H1 (cell line): ENCODE measurements at places on chromosomes 16 and 17.

- DNase-seq, result no peak
Measured at GRCh38 chr16:30494709-30495108, 22.2 kb downstream of the ITGAL start.

DNA sequence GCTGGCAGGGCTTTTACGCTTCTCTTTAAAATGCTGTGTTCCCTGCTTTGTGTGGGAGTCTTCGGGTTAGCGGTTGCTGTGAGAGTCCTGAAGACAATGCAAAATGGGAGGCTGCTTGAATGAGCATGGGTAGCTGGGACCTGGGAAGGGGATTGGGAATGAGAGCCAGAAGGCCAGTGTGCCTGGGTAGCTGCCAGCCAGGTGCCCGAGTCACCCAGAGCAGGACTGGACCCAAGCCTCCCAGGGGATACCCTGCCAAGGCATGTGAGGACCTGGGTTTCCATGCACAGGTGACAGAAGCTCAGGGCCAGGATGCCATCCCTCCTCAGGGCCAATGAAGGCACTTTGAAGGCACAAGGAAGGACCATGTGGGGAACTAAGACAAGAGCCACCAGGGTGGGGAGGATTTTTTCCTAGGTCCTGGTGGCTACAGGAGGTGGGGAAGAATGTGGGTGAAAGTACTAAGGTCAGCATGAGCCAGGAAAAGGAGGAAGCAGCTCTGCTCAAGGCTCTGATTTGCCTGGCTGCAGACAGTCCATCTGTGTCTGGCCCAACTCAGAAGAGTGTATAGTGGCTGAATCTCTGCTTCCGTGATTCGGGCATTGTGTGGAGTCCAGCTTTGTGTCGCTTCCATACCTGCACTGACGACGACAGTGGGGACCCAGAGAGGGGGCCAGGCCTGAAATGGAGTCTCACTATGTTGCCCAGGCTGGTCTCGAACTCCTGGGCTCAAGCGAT is 20.5 kb downstream of the TMEM94 start:
- DNase-seq, result no peak

DNA sequence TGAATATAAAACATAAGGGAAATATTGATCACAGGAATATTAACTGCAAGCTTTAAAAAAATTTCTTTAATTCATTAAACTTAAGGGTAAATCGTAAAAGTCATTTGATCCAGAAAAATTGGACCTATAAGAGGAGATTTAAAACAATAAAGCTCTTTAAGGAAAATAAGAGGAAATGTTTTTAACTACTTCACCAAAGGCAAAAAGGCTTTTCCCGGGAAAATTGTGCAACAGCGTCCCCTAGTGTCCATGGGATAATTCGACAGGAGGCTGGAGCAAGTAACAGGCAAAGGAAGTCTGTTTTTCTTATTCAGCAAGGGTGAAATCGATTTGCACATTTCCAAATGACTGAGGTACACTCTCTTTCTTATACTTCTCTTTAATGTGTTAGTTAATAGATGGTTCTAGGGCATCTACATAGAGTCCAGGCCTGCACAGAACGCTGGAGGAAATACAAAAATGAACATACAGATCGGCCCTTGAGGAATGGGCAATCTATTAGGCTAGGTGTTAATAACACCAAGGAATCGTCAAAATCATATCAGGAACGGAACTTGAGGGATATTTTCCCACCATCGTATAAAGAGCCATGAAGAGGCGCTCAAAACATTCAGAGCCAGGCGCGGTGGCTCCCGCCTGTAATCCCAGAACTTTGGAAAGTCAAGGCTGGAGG is 61.4 kb downstream of the ZNF18 start:
- DNase-seq, result peak; percentile 89

- DNase-seq, result no peak
Measured at GRCh38 chr17:30363715-30364202, 15.0 kb upstream of the CPD start.

DNA sequence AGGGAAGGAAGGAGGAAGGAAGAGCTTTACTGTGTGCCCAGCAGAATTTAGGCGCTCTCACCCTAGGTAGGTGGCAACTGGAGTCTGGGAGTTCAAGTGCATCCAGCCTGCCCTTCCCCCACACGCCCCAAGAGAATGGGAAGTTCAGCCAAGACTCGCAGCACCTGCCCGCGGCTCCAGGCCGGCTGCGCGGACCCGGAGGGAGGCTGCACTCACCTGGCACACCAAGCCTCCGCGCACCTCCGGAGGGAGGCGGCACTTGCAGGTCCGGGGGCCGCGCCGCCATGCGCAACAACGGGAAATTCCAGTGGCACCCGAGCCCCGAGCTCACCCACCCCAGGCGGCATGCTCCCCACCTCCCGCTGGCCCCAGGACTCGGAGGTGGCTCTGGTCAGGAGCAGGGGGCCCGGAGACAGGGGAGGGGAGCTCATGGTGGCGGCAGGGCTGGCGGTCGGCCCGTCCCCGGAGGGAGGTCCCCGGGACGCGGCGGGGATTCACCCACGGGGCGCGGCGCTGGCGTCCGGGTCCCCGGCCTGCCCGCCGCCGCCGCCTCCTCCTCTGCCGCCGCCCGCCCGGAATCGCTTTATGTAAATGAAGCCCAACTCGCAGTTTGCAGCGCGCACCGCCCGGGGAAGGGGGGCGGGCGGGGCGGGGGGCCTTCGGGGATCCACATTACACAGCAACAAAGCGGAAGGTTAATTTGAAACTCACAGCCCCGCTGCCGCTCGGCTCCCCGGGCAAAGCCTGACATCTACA is at the start of gene ZFHX3:
Gene ZFHX3 (minus strand): TSS at position 593 of the 756 bp plus-strand sequence. CDS start 87,983 bp downstream, outside the sequence.
- peak; percentile 84 for DNase-seq

DNA sequence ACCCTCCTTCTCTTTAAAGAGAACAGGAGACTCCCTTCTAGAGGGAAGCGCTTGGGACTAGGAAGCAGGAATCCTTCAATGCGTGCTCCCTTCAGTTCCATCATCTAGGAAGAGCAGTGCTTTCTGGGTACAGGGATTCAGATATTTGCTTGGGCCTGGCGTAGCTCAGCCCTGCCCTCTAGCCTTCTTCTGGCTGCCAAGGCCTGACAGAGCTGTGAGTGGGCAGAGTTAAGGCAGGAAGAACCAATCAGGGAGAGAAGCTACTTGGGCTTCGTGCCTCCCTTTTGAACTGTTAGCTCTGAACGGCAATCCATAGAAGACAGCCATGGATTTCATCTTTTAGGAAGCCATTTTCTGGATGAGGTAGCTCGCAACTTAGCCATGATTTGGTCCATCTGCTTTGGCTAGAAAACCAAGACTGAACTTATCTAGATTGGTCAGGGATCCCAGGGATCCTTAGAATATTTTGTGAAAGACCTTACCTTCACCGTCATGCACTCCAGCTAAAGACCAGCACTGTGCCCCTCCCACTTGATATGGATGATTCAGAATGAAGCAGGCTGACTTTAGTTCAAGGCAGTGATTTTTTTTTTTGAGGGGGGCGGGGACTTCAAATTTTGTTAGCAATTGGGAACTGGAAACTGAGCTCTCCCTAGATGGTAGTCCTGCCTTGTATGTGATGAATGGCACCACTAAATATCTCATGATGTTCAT is 2.5 kb upstream of the CORO6 start:
- DNase-seq, result no peak
